ENCODE measurements at places on chromosomes 13 and 19.
A peak's percentile ranks its signal among the peaks of the same experiment; 100 is the strongest.

DNA sequence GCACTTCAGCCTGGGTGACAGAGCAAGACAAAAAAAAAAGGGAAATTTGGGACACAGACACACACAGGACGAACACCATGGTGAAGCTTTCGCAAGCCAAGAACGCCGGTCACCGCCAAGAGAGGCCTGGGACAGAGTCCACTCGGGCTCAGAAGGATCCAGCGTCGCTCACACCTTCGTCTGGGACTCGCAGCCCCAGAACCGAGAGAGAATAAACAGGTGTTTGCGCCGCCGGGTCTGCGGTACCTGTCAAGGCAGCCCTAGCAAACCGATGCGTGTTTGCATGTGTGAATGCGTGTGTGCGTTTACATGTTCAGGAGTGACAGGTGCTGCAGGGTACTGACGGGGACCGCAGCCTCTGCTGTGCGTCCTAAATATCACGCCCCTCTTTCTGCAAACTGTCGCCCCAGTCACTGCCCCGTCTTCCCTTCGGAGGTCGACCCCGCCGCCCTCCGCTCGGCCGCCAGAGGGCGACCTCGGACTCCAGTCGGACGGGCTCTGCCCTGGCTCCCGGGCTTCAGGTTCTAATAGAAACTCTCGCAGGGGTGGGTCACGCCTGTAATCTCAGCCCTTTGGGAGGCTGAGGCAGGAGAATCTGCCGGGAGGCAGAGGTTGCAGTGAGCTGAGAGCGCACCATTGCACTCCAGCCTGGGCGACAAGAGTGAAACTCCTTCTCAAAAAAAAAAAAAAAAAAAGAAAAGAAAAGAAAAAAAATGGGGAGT lies 11.8 kb upstream of the CSNK1G2 start:
- DNase-seq, result peak; percentile 52

DNA sequence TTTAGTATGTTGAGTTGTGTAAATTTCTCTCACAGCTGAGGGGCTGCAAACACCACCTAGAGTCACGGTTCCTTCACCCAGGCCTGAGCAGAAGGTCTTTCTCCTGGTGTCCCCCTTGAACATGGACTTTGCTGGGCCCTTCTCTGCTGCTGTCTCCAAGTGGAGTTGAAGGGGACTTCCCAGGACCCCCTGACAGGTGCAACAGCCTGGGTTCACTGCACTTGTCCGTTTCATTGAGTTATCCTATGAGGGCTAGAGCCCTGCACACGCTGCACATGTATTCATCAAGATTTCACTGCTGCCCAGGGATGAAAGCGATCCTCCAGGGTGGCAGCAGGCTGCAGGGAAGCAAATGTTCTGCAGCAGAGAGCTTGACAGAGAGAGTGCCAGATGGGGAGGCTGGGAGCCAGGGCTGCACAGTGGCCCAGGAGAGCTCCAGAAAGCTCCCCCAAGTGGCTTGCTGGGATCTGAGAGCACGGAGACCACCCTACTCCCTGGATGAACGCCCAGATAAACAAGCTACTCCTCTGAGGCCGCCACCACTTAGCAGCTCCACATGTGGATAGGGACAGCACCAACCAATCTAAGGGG lies 10.3 kb downstream of the TMEM272 start:
- DNase-seq, result no peak

DNA sequence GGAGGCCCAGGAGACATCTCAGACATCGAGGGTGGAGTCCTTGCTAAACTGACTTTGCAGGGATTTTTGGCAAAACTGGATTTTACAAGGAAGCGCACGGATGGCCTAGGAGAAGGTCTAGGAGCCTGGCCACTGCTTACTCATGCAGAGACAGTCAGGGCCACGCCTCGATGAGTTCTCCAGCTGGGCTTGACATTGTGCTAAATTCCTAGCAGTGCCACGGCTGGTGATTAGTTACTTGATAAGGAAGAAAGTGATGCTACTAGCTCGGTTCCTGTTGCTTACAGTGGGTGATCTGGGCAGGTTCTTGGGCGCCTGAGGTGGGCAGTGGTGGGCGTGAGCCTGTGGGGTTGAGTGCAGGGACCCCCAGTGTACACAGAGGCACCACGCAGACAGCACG lies 143.4 kb downstream of the SOX1 start:
- DNase-seq, result no peak

DNA sequence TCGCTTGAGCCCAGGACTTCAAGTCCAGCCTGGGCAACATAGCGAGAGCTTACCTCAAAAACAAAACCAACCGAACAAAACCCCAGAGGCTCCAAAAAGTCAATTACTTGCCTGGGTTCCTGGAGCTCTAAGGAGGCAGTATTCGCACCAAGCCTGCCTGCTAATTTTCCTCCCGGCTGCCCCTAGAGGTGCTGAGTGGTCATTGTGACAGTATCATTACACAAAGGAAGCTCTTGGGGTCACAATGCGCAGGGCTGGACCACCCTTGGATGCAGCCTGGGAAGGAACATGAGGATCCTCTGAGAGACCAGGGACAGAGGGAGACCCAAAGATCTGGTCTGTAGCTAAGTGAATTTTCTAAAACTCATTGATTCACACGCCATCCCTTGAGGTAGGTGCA lies 8.5 kb upstream of the PEX11G start:
- no peak for DNase-seq

Data from fibroblast of gingiva (primary cell).